H9 (cell line): ENCODE measurements at places on chromosomes 13 and 19. TPM values are rescaled to one million over a fixed set of nuclear protein-coding genes. Genes with fewer than 3 reads are reported as not detected.

The ZNF793 gene
- 14.6 and 17.1 TPM in 2 replicates for total RNA-seq

DNA sequence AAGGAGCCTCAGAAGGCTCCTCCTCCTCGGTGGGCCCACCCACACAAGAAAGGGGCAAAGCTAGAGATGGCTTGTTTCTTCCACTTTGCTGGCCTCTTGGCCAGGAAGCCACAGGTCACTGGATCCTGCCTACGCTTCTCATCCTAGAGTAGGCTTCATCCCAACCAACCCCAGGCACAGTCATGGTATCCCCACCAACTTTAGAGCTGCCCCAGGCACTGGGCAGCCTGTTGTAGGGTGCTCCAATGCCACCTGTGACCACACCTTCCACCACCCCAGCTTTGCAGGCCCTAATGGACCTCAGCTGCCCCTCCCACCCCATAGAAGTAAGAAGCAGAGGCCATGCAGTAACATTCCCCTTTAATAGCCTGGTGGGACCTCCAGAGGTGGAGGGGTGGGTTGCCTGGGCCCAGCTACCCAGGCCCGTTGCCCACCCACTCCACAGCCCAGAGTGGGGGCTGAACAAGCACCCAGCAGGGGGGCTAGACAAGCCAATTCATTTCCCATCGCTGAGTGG, 522 bp upstream of the CHMP2A start:
- no peak for DNase-seq

- DNase-seq, result peak; percentile 40
Measured at GRCh38 chr13:37869506-37869755, 141 bp downstream of the TRPC4 start.

GRCh38 chr19:31387717-31388301, 38.6 kb upstream of the TSHZ3 start:
- DNase-seq, result no peak

DNA sequence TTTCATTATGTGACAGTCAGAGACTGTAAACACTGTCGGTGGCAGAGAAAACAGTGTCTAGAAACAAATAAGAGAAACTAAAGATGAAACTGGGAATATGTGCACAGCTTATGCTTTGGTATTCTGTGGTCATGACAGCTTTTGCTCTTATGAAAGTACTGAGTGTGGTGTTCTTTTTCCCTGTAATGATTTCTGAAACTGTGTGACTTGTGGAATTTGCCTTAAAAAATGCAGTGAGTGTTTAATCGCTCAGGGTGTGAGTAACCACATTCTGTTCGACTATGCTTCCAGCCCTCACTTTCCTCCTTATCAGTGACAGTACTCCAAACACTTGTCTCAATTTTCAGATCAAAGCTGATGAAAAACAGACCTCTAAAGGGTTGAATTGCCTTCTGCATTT, 66.9 kb upstream of the DIAPH3 start:
- no peak for DNase-seq

DNA sequence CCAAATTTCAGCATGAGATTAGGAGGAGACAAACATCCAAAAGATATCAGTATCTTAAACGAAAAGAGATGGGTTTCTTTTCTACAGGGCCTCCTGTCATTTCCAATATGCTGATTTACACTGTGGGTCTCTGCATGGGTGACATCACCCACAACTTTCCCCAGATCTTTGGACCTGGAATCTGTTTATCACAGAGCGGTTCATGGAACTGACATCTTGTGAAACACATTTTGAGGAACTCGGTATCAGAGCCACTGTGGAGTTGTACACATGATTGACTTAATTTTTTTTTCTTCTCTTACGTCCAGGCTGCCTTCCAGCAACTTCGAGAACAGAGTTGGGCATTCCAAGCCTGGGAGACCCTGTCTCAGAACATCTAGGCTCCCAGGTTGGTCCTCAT, 80.2 kb upstream of the SERP2 start:
- DNase-seq, result no peak

- DNase-seq, result no peak
Measured at GRCh38 chr19:33490041-33490451, 31.5 kb downstream of the PEPD start.

DNA sequence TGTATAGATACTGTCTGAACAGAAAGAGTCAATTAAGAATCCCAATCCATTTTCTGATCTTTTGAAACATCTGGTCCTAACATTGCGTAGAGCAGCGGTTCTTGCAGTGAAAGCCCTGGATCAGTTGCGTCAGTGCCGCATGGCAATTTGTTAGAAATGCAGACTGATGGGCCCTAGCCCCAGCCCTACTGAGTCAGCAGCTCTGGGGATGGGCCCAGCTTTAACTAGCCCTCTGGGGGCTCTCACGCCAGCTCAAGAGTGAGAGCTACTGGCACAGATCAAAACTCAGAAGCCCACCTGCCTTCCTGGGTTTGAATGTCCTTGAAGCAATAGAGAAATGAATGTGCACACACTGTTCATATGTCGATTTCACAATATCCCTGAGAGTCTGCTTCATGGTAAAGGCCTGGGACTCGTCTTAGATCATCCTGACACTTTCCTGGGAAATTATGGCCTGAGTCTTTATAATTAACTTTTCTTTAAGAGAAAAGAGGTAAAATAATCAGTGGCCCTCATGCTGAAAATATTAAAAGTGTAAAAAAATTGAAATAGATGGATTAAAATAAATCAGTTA, 206.8 kb upstream of the TMTC4 start:
- DNase-seq, result no peak

The TUBB4A gene
- 19.5 and 20.3 TPM in 2 replicates for total RNA-seq

DNA sequence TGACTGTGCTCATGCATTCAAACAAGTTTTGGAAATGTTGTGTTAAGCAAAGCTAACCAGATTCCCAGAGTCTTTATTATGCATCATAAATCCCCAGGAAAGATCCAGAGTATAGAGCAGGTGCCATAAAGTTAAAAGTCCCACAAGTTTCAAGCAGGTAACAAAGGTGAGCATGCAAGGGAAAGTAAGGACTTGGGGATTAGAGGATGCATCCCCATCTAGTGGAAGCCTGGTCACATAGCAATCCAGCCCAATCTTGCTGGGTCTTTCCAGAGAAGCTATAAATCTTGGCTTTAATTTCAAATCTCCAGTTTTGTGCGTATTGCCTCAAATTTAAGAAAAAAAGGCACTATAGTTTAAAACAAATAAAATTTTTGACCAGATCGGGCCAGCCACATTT, 72.7 kb downstream of the ZNF254 start:
- DNase-seq, result no peak

The LHB gene
- total RNA-seq, result not detected in 2 replicates

DNA sequence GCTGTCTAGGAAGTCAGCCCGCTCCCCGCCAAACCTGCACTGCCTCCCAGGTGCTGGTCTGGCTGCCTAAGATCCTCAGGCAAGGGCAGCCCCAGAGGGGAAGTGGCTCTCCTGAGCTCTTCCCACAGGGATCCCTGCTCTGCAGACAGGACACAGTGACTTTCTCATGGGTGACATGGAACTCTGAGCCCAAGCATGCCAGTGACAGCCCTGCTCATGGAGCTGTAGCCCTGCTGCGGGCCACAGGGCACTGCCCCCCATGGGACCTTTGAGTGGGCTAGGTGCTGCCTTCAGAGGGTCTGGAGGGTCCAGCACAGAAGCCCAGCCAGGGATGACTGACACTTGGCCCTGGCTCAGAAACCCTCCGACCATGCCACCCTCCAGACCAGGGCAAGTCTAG, 109.1 kb downstream of the TUBA3C start:
- DNase-seq, result no peak

GRCh38 chr13:113627136-113627535, 30.9 kb downstream of the ATP4B start:
- DNase-seq, result no peak

GRCh38 chr19:46759817-46760333, 13.6 kb upstream of the STRN4 start:
- no peak for DNase-seq

DNA sequence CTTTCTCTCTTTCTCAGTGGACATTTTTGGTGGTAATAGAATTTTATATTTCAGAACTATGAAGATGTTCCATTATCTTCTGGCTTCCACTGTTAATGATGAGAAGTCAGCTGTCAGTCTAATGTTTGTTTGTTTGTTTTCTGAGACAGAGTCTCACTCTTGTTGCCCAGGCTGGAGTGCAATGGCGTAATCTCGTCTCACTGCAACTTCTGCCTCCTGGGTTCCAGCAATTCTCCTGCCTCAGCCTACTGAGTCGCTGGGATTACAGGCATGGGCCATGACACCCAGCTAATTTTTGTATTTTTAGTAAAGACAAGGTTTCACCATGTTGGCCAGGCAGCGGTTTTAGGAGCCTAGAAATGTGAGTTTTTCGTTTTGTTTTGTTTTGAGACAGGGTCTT, 4.7 kb downstream of the ZNF317 start:
- no peak for DNase-seq

The RXFP2 gene
- not detected in 2 replicates for total RNA-seq

DNA sequence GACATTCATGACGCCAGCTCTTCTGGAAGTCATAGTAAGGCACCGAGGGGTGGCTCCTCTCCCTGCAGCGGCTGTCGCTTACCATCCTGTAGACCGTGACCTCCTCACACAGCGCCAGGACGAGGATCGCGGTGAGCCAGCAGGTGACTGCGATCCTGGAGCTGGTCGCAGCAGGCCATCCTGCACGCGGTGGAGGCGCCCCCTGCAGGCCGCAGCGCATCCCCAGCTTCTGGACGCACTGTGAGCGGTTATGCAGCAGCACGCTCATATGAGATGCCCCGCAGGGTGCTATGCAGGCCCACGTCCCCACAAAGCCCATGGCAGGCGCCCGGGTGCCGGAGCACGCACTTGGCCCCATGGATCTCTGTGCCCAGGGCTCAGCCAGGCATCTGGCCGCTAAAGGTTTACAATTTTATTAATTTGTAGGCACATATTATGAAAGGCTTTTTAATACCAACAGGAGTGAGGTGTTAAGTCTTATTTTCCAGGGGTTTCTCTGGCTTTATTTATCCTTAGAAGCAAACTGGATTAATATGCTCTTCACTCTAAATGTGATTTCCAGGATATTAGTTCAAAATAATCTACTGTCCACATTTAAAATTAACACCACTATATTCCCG, 35.6 kb upstream of the PSPC1 start:
- peak; percentile 94 for DNase-seq

- DNase-seq, result no peak
Measured at GRCh38 chr13:112248862-112249592, 127.1 kb upstream of the SPACA7 start.

DNA sequence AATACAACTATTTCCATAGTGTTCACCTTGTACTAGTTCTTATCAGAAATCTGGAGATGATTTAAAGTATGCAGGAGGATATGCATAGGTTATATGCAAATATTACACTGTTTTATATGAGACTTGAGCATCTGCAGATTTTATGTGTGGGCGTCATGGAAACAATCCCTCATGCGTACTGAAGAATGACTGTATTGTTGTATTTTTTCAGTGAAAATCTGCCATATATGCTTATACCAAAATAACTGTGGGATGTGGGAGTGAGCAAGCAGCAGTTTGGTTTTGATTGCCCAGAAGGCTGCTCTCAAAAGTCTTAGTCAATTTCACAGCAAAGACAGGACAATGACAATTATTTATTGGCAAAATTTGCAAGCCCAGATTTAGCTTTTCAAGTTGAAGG, 238.8 kb upstream of the PCDH20 start:
- DNase-seq, result no peak

DNA sequence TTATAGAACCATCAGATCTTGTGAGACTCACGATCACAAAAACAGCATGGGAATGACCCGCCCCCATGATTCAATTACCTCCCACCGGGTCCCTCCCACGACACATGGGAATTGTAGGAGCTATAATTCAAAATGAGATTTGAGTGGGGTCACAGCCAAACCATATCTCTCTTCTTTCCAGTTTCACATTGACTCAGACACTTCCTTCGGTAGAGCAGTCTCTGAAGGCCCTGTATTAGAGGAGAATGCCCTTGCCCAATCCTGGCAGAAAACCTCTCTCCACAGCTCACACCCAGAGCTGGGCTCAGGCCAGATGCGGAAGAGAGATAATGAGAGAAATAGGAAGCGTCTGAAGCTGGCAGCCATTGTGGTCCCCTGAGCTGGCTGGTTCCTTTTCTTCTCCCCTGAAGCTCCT, 72.4 kb upstream of the CLDN10 start:
- DNase-seq, result no peak

DNA sequence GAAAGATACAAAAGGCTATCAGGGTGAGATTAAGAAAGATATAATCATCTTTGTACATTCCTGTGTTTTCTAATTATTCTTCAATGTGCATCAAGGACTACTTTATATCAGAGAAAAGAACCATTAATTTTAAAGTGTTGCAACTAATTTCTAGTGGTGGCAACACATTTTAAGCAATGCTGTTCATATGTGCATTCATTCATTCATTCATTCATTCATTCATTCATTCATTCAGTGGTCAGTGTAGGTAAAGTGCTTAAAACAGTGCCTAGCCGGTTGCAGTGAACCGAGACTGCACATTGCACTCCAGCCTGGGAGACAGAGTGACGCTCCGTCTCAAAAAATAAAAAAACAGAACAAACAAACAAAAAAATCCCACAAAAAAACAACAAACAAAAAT, 155.7 kb upstream of the ZNF536 start:
- DNase-seq, result no peak

DNA sequence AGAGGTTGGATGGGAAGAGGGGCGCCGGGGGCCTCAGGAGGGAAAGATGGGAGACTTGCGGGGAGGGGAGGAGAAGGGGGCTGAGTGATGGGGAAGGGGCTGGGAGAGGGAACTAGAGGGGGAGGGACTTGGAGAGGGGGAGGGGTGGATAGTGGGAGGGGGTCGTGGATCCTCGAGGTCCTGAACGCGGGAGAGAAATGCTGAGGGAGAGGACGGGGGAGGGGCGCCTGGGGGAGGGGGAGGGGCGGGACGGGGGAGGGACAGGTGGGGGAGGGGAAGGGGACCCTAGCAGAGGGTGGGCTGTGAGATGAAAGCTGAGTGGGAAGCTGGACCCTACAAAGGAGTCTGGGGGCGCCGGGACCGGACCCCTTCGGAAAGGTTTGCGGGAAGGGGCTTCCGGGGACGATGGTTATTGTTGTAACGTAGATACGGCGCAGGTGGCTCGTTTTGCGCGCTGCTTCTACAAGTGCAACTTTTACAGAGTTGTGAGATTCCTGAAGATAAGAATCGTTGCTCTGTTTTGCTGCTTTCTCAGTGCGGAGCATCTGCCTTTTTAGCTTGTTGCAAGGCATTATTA, 418 bp downstream of the ZNF444 start:
- no peak for DNase-seq

- DNase-seq, result peak; percentile 99
Measured at GRCh38 chr19:19540715-19541515, 2.9 kb downstream of the CILP2 start.

GRCh38 chr13:23847497-23847896, 41.7 kb downstream of the MIPEP start:
- DNase-seq, result no peak

DNA sequence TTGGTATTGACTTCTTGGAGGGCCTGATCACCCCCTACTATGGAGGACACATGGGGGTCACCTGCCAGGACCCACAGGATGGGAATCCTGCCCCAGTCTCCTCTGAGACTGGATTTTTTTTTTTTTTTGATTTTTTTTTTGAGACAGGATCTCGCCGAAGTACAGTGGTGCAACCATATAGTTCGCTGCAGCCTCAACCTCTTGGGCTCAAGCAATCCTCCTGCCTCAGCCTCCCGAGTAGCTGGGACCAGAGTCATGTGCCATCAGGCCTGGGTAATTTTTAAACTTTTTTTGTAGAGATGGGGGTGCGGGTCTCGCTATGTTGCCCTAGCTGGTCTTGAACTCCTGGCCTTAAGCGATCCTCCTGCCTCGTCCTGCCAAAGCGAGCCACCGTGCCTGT, 14.2 kb upstream of the ADGRE5 start:
- DNase-seq, result no peak

The KLHL1 gene
- total RNA-seq, result not detected in 2 replicates

GRCh38 chr19:14182476-14182875, 23.5 kb downstream of the ADGRL1 start:
- DNase-seq, result no peak
